ENCODE measurements at places on chromosomes 6 and 20.
A peak's percentile ranks its signal among the peaks of the same experiment; 100 is the strongest.

- no peak for DNase-seq
Observed at GRCh38 chr6:16043171-16044135, 85.4 kb upstream of the MYLIP start.

- peak; percentile 81 for DNase-seq
Observed at GRCh38 chr6:44660561-44661220, 273.2 kb downstream of the CDC5L start.

DNA sequence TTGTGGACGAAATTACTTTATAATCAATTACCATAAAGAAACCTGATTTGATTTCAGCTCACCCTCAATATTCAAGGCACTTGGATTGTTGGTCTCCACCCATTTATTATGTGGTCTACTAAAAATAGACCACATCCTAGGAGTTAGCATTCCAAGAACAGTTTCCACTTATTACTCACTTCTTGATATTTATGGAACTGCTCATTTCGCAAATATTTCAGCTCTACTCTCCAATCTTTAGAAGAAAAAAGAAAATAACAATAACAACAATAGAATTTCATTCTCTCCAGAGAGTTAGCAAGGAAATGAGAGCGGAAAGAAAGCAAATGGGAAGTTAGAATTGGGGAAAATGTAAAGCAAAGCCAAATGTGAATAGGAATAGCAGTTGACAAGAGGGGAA, 26.2 kb upstream of the HDAC2 start:
- DNase-seq: peak; percentile 73

DNA sequence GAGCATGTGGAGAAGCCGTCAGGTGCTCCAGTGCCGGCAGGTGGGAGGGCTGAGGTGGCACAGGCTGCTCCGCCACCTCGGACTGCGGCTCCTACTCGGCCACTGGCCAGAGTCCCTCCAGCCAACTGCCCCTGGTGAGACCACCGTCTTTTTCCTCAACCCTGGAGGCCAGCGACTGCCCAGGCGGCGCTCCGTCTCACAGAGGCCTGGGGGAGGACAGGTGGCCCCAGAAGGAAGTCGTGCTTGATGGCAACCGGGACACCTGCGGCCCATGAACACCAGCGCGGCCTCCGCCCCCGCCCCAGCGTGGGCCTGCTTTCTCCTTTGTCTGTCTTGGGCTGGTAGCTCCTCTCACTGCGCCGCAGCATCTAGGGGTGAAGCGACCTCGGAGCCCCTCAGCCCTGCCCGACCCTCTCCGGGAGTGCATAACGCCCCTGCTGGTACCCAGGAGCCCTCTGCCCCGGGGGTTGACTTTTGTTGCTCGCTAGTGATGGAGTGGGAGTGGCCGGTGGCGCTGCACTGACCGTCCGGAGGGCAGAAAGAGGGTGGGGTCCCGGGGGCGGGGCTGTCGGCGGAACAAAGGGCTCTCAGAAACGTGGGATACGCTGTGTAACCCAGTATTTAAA, 706 bp upstream of the TUBB2B start:
- DNase-seq: no peak

GRCh38 chr6:86686496-86686895, 250.8 kb upstream of the HTR1E start:
- DNase-seq: no peak

DNA sequence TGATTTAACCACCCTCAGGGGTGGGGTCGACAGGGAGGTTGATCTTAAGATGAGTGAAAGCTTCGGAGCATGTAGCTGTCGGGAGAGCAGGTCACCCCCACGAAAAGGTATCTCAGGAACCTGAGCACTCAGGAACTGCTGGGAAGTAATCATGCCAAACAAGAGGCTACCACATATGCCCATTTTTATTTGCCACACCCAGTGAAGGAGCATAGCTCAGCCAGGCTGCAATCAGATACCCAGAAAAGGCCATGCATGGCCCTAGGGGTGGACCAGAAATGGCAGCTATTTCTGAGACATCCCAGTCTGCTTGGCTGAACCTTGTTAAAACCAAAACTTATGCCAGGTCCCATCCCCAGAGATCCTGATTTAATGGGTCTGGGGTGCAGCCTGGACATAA, 72.7 kb upstream of the ISM1 start:
- no peak for DNase-seq

DNA sequence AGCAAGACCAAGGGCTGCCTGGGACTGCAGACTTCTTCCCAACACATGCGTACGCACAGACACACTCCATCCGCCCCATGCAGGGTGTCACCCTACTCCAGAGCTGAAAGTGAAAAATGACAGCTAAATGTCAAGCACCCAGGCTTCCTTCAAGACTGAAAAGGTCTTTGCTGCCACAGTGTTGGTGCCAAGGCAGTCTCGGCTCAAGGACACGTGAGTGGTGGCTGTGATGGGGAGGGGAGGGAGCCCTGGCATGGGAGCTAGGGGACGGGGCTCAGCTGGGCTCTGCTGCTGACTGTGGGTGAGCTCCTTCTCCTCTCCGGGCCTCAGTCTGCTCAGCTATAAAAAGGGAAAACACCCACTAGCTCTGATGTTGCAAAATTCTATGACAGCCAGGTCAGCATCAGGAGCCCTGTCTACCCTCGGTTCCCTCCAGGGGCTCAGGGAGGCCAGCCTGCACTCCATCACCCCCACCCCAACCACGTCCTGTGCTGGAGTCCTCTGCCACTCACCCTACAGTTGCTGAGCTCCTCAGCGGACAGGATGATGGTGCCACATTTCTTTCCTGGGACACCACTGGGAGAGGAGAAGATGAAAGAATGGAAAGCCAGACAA, 47.6 kb downstream of the CPNE5 start:
- no peak for DNase-seq

GRCh38 chr6:120147071-120147871, 797.7 kb upstream of the MAN1A1 start:
- no peak for DNase-seq

DNA sequence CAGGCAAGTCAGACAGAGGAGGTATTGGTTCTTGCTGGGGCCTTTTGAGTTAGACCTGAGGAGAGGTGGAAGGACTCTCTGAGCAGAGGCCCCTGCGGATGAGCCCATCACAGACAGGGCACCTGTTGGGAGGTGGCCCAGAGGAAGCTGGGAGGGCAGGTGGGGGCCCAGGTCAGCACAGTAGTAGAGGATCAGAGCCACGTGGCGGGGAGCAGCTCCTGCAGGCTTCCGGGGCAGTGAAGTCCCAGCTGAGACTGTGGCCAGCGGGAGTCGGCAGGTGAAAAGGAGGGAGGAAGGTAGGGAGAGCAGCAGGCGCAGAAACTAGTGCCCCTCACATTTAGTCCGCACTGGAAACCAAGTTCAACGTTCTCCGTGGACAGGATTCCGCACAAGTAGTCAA, 61.8 kb downstream of the RSPH3 start:
- no peak for DNase-seq

- no peak for DNase-seq
Observed at GRCh38 chr6:18245642-18246041, 18.7 kb downstream of the DEK start.

- no peak for DNase-seq
Observed at GRCh38 chr6:132400555-132400882, 756 bp downstream of the MOXD1 start.

- no peak for DNase-seq
Observed at GRCh38 chr20:42886046-42886445, 303.7 kb downstream of the PTPRT start.

DNA sequence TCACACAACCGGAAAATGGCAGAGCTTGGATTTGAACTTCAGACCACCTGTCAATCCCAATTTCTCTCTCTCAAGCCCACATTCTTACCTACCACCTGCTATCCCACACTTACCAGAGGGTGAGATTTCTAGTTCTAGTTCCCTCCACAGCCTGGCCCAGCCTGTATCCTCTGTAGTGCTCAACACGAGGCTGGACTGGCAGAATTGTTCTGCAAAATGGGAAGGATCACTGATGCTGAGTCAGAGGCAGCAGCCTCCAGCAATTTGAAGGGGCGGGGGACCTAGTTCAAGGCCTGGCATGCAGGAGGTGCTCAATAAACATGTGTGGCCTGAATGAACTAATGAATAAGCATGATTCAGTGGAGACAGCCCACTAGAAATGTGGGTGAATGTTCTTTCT, 53.6 kb upstream of the TTPAL start:
- DNase-seq: no peak

DNA sequence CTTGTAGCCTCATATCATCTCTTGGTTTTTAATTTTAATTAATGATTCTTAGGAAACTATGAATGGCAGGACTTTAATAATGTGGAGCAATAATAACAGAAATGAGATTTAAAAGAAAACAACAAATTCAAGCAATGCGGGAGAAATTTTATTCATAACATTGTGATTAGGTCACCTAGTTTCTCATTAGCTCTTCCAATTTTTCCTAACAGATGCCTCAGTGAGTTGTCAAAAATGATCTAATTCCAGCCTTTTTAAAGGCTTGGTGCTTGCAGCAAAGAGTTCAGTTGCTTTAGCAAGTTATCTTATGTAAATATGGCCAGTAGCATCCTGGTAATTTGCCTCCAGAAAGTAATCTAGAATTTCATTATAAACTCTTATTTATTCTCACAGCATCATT, 20.4 kb downstream of the PDE7B start:
- peak; percentile 60 for DNase-seq

- no peak for DNase-seq
Observed at GRCh38 chr6:160439751-160440150, 91.6 kb downstream of the SLC22A3 start.

Data from fibroblast of skin of left biceps (primary cell).